ENCODE measurements at places on chromosomes 7 and 10.

DNA sequence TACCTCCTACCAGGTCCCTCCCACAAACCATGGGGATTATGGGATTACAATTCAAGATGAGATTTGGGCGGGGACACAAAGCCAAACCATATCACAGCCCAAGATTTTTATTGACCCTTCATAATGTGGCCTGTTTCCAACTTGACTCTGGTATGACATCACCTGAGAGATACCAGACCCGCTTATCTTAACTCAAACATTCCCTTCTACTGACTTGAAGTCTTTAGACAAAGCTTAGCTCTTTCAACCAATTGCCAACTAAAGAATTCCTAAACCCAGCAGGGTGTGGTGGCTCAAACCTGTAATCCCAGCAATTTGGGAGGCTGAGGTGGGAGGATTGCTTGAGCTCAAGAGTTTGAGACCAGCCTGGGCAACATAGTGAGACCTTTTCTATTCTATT lies 67.9 kb downstream of the CLRN3 start:
- DNase-seq = no peak

DNA sequence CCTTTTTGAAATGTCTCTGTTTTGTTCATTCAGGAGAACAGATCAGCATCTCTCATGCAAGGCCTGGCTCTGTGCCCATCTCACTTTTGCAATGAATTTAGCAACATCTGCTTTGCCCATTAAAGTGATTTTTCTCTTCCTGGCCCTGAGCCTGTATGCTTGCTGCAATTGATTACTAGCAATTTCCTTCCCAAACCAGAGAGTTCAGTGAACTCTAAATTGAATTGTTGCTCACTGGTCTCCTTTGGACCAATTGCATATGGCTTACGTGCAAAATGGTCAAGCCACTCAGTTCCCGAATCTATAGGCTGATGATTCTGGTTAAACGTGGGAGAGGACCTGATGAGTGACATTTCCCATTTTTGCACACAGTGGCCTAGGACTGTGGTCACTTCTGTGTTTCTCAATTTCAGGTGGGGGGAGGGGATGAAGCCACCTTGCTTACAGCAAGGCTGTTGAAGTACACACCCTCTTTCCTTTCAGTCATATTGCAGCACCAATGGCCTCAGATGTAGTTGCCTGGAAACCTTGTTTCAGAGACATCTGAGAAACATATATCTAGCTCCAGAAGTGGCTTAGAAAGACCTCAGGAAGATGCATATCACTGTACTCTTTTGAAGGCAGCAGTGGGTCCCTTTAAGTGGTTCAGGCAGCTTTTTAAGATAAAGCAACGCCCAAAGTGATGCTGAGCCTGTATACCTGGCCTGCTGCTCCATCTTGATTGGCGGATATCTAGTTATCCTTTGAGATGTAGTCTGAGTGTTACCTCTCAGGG lies 201.4 kb downstream of the PTEN start:
- DNase-seq = no peak

GRCh38 chr10:44961931-44962750 lies 2.5 kb downstream of the RASSF4 start:
- DNase-seq = no peak

- DNase-seq = no peak
These were observed 51.4 kb upstream of the APBB1IP start for GRCh38 chr10:26386781-26387180.

DNA sequence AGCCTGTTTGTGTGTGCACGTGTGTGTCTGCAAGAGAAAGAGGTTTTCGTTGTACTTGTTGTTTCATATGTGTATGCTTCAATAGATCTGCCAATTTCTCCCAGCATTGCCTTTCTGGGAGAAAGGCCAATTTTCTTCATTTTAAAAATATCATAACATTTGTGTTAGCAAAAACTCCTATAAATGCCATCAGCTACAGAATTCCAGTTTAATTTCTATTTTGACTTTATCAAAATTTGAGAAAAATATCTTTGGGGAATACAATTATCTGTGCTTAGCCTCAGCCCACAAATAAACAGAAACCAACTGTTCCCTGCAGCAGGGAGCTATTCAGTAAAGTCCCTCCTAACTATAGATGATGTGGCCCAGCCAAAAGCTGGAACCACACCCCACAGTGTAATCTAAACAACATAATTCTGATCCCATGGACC lies 68.3 kb upstream of the MGMT start:
- DNase-seq = no peak

GRCh38 chr10:23280419-23281043 lies 64.1 kb downstream of the C10orf67 start:
- DNase-seq = no peak

- DNase-seq = no peak
These were observed 16.1 kb downstream of the PCBD1 start for GRCh38 chr10:70872291-70872690.

Data from NCI-H187 treated with DMSO at 0.1 percent for 48 hours (cell line).